ENCODE measurements at places on chromosomes 7 and 10. TPM values are rescaled to one million over a fixed set of nuclear protein-coding genes. Genes with fewer than 3 reads are reported as not detected.

TMEM139 gene
- total RNA-seq = 0.19 TPM

PTPN20 gene
- 1.2 TPM for total RNA-seq

DNA sequence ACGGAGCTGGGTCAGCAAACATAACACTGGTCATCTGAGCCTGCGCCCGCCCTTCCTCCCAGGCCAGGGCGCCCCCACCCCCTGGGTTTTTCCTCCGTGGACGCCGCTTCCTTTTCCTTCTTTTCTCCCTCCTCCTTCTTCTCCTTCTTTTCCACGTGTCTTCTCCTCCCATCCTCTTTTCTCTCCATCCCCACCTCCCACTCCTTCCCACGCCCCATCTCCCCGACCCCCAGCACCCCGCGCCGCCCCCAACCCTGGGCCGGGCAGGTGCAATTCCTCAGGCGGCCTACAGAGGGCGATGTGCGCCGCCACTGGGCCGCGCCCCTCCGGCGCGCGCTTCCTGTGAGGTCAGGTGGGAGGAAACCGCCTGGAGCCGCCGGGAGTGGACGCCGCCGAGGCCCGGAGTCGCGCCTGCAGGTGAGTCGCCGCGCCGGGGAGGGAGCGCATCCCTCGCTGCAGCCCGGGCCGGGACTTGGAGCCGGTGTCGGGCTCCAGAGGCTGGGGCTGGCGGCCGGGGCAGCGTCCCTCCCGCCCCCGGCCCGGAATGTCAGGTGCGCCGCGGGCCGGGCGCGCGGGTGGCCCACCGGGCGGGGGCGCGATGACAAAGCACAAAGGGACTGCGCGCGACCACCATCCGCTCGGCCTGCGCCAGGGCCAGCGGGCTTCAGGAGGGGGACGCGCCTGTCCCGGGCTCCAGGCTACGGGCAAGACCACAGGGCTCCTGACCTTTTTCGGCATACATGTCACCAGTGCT is at the start of gene FAM241B:
FAM241B (plus strand) TSS at position 351 of the 754 bp plus-strand sequence. CDS start 1,497 bp downstream, outside the sequence.
- peaks cover 2% of the 10 kb centered on the region for H3K4me1 ChIP-seq
- H3K27me3 ChIP-seq = no peaks in the 10 kb centered on the region

DNA sequence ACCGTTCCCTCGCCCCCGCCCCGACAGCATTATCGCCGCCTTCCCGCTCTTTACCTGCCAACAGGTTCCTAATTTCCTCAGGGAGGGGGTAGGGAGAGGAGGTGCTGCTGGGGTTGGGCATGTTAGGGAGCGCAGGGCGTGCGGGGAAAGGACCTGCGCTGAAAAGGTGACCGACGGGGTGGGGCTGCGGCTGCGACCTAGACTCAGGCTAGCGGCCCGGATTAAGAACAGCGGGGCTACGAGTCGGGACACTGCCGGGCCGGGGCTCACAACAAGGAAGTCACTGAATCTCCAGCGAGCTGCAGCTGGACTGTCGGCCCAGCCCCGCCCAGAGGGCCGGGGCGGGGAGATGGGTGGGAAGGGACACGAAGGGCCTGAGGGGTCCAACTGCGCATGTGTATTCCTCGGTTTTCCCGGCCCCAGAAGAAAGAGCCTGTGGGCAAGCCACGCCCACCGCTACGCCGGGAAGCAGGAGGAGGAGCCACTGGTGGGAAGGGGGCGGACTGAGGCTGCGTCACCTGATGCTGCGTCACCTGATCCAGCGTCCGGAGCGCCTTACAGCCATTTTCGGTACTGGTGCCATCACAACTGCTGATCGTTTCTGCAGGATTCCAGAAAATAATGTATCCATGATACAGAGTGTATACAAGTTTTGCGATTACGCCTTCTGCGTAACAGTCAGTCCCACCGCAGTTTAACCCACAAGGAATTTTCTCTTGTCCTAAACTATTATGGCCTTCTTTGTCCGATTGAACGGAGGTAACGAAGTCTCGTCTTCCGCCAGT is at the start of gene SKAP2:
SKAP2 (minus strand) TSS at position 282 of the 785 bp plus-strand sequence; CDS start at position 121, 161 bp downstream.
- H3K36me3 ChIP-seq = no peaks in the 10 kb centered on the region
- DNase-seq = peak; percentile 94
- peaks cover 5% of the 10 kb centered on the region for H3K4me1 ChIP-seq
- H3K4me3 ChIP-seq = peak within 1 kb of the TSS; percentile 94
- peaks cover 6% of the 10 kb centered on the region for H3K27me3 ChIP-seq

DNA sequence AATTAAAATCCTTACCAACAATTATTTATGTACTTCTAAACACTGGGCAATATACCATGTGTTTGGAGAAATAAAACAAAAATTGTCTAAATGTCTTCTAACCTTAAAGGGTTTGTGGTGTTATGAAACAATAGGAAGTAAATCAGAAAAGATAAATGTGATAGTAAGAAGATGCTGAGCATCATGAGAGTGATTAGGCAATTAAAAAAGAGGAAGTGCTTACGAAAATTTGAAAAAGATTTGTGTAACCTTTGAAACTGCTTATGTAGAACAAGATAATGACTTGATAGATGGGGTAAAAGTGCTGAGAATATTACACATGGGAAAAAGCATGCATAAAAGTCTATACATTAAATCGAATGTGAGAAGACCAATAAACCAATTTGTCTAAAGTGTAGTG is 573.4 kb upstream of the CNTNAP2 start:
- no peaks in the 10 kb centered on the region for H3K27me3 ChIP-seq

DNA sequence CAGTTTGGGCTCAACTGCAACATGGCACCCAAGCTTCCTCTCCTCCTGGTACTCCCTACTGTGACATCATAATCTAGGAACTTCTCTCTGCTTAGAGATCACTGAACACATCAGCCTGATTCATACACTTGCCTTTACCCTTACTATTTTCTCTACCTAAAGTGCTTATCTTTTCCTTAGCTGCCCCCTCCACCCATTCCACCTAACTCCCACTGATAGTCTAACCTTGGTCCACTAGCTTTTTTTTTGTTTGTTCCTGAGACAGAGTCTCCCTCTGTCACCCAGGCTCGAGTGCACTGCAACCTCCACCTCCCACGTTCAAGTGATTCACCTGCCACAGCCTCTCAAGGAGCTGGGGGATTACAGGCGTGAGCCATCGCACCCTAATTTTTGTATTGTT is 15.9 kb downstream of the CUL2 start:
- H3K4me3 ChIP-seq = no peak overlapping the region
- H3K27ac ChIP-seq = no peak overlapping the region
- H3K4me1 ChIP-seq = no peaks in the 10 kb centered on the region
- no peak for DNase-seq
- no peaks in the 10 kb centered on the region for H3K27me3 ChIP-seq

GRCh38 chr7:155002411-155003091 is 373 bp downstream of the PAXIP1 start:
- peaks cover 29% of the 10 kb centered on the region for H3K36me3 ChIP-seq
- DNase-seq = peak; percentile 39

All from thymus (tissue), 14 donors.